ENCODE measurements at places on chromosomes 2 and 18.

DNA sequence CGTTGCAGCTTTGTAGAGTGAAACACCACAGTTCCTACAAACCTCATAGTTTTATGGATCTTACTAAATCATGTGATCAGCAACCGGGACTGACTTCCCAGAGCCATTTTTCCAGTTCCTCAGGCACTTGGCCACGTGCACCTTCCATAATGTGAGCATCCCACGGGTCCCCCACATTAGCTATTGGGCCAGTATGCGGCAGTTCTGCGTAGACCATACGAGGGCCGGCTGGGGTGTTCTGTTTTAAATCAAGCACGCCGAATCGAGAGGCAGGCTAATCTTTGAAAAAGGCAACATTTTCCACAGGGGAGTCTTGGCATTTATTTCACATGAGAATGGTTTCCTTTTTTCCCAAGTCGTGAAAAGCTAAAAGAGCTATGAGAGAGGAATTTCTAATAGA is 135.6 kb upstream of the CCDC195 start:
- DNase-seq: no peak

DNA sequence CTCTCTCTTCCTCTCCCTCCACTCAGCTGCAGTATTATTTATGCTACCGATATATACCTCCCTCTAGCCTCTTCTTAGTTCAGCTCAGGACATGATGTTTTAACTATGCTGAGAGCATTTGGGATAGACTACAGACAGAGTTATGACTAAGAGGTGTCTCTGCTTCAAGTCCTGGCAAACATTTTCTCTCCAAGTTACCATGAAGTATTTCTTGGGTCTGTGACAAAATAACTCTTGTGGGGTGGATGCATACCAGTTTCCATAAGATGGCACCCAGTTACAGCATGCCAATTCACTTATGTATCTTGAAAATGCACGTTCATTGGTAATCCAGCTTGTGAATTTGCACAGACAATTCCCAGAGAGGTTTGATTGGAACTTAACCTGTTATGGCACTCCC is 737.6 kb downstream of the SLC4A3 start:
- no peak for DNase-seq

DNA sequence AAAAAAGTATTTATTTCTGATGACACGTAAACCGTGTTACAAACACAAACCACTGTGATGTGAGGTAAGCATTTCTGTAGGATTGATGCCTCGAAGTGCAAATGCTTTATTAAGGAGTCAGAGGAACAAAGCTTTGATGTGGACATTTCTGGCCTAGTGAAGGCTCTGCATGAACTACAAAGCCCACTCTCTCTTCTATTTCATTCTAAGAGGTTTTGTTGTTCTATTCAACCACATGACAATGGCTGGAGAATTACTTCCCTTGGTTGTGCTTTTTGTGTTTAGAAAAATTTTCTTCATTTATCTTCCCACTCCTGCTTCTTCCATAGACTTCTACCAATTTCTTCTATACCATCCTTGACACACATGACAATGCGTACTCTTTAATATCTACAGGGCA is 125.7 kb upstream of the CCDC195 start:
- no peak for DNase-seq

DNA sequence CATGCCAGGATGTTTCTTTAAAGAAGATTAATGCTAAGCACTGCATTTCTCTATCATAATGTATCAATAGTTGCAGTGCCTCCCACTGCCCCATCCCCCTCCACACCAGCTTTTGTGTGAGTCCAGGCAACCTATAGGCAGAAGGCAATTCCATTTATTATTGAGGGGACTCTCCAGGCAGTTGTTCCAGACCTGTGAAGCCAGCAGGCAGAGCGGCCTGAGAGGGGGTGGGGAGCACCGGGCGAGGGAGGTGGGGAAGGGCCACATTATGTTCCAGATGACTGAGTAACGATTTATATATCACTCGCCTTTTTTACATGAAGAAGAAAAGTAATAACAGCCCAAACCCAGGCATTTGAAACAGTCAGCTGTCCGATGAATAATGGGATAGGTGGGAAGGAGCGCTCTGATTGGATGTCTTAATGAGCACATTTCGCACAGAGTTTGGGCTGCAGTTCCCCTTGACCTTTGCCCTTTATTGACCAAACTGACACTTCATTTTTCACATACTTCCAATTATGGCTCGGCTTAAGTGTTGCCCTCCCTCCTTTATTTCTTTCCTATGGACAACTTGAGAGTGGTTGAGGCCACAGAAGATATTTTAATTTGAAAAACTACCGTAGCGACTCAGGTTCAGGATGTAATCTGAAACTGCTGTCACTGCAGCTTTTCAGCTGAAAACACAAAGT is 34.4 kb downstream of the MEIS1 start:
- DNase-seq: no peak

DNA sequence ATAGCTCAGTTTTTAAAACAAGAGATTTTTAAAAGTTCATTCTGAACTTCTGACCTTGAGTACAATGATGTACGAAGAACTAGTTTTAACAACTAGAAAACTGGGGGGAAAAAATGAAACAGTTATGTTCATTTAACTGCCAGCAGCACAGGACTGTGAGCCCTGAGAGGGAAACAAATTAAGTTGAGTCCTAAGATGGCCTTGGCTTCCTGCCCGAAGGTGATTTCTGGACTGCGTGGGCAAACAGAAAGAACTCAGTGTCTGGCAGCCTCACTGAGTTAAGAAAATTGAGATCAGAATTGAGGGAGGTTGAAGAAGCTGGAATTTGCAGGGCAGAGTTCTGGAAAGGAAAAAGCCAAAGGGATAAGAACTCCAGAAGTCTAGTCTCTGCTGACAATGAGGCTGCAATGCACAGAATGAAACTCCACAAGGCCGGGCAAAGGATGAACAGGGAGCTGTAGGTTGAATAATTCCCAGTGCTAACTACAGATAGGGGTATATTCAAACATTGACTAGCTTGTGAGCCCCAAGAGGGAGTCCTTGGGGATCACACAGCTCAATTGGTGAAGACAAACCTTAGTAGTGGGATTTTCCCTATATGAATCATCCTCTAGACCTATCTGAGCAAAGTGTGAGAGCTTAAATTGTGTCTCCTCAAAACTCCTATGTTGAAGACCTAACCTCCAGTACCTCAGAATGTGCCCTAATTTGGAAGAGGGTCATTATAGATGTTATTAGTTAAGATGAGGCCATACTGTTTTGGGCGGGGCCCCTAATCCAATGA is 13.1 kb upstream of the CRACDL start:
- no peak for DNase-seq

GRCh38 chr2:109436610-109437225 is 177.0 kb downstream of the SEPTIN10 start:
- no peak for DNase-seq

DNA sequence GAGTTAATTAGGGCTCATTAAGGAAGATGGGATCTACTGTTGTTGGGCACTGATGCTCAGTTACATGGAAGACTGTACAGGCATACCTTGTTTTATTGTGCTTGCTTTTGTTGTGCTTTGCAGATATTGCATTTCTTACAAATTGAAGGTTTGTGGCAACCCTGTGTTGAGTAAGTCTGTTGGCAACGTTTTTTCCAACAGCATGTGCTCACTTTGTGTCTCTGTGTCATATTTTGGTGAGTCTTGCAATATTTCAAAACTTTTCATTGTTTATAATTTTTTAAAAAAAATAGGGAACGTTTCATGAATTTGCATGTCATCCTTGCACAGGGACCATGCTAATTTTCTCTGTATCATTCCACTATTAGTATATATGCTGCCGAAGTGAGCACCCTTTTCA is 15.6 kb downstream of the PHLPP1 start:
- DNase-seq: no peak

DNA sequence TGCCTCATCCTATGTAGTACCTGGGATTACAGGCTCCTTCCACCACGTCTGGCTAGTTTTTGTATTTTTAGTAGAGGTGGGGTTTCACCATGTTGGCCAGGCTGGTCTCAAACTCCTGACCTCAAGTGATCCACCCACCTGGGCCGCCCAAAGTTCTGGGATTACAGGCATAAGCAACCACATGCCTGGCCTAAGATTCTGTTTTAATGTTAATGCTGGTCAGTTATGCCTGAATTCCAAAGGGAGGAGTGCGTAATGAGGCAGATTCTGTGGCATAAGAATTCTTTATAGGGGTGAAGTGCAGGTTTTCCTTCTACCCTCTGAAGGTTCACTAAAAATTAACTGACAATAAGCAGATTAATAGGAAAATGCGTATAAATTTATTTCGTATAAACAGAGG is 1343.8 kb upstream of the LRRTM1 start:
- DNase-seq: no peak

GRCh38 chr2:190748966-190749365 is 100.1 kb downstream of the NAB1 start:
- DNase-seq: no peak
